G401 (cell line): ENCODE measurements at places on chromosomes 7 and 10. TPM values are rescaled to one million over a fixed set of nuclear protein-coding genes. Genes with fewer than 3 reads are reported as not detected.

Gene TACR2
- not detected in 2 replicates for total RNA-seq

Gene ASZ1
- not detected in 2 replicates for total RNA-seq

Gene WDFY4
- total RNA-seq, result not detected in 2 replicates

Gene HPSE2
- total RNA-seq, result 0.12 and 0.61 TPM in 2 replicates

Gene NT5C3A
- total RNA-seq, result 11.0 and 22.0 TPM in 2 replicates

Gene ENO4
- total RNA-seq, result 0.49 TPM in 1 of 2 replicates, not detected in the other

Gene ELFN1
- total RNA-seq, result 7.6 and 22.2 TPM in 2 replicates
